GM23338 (cell line): ENCODE measurements at places on chromosomes 1 and 21.

DNA sequence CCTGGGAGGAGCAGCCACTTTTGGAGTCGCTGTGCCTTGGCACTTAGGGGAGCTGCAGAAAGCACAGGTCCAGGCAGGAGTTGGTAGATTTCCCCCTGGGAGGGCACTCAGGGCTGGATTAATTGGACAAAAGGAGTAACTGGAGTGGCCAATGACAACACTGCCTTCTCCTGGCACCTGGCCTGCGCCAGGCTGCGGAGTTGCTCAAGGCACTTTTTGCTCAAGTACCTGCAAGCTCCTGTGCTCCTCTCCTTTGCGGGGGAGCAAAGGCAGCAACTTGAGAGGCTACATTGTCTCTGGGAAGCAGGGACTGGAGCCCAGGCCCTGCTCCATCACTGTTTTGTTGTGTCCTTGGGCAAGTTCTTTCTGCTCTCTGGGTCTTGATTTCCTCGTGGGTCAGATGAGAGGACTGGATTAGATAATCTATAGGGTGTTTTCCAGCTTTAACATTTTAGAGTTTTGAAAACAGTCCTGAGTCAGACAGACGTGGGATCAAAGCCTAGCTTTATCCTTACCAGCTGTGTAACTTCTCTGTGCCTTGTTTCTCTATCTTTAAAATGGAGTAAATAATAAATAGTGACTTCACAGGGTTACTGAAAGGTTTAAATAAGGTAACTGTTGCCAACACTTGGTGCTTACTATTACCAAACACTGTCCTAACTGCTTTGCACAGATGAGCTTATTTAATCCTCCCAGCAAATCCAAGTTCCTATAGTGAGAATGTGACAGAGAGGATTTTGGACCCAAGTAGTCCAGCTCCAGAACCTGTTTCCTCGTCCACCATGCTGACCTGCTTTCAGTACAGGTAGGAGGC is 18.0 kb upstream of the GRHL3 start:
- DNase-seq, result no peak

DNA sequence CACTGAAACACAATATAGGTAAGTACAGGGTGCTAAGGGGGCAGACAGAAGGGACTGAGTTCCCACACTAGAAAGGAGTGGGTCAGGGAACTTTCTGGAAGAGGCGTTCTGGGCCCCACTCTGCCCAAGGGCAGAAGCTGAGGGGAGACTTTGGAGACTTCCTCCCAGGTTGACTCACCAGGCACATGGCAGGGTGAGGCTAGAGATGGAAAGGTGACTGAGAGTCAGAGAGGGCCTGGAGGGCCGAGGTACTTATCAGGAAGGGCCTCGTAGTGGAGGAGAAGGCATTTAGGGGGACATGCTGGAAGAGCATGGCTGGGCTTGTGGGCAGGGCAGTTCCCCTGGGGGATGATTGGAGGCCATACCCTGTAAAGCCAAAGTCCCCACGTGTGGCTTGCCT is 159.9 kb upstream of the JUN start:
- DNase-seq, result no peak

DNA sequence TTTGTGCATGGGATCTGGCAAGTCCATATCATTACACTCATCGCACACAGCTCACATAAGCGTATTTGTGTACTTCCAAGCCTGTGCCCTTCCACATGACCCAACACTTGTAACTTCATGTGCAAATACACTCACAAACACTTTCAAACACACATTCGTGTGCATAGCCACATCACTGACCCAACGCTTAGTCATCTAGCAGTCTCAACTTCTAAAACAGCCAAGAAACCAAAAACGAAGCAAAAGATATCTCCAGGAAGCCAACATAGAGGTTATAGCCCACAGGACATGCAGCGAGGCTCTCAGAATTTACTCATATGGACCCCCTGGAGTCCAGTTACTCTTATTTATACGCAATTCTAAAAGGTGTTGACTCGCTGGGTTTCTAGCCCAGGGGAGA is 10.9 kb upstream of the GOLT1A start:
- no peak for DNase-seq

- DNase-seq, result no peak
These were observed 4.3 kb upstream of the MFAP2 start for GRCh38 chr1:16984717-16985116.

DNA sequence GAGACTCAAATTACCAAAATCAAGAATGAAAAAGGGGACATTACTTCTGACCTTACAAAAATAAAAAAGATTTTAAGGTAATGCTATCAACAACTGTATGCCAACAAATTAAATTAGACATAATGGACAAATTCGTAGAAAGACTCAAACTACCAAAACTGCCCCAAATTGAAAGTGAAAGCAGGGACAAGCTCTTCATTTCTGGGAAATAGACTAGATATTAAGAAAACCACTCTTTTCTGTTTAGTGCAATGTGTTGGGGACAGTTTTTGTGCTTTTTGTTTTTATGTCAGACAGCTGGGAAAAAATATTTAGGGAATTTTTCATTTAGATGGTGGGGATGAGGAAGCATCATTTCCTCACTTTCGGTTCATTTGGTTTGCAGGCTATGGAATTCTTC is 4.9 kb upstream of the GBP1 start:
- no peak for DNase-seq

- no peak for DNase-seq
These were observed 310.0 kb downstream of the HMCN1 start for GRCh38 chr1:186044079-186044685.

- DNase-seq, result no peak
These were observed 80.6 kb downstream of the NAV1 start for GRCh38 chr1:201619513-201619912.

- no peak for DNase-seq
These were observed 27.2 kb downstream of the CAPN2 start for GRCh38 chr1:223739366-223740037.

GRCh38 chr1:201828217-201828819 is 639 bp upstream of the IPO9 start:
- no peak for DNase-seq

GRCh38 chr1:223234170-223234514 is 91.1 kb upstream of the TLR5 start:
- DNase-seq, result no peak

GRCh38 chr1:48532976-48533375 is 61.0 kb upstream of the SPATA6 start:
- DNase-seq, result no peak

DNA sequence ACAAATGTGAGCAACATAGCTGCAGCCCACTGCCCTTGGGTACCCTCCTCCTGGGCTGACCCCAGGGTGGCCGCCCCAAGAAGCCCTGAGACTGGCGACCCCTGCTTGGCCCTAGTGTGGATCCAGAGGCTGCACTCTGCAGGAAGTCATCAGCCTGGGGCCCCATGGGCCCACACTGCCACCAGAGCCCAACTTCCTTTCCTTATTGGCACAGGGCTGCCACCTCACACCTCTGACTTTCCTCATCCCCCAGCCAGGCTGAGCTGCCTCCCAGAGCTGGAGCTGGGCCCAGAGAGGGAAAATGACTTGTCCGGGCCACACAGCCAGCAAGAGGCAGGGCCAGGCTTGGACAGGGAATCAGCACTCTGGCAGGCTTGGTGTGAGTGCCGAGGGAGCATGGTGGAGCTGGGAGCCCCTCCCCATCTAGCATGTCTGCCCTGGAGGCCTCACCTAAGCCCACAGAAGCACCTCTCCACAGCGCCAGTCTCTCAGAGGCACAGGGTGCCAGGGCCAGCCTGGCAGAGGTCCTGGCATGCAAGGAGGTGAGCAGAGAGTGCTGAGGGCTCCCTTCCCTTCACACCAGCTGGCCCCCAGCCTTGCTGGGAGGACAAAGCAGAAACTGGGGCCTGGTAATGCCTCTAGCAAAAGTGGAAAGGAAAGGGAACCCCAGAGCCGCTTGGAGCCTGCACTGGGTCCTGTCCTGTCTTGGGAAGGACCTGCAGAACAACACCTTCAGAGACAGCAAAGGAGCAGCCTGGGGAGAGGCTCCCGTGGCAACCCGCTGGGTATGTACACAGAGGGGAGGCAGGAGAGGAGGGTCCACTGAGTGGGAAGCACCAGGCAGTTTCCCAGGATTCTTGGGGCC is 3.2 kb downstream of the RAP1GAP start:
- no peak for DNase-seq

DNA sequence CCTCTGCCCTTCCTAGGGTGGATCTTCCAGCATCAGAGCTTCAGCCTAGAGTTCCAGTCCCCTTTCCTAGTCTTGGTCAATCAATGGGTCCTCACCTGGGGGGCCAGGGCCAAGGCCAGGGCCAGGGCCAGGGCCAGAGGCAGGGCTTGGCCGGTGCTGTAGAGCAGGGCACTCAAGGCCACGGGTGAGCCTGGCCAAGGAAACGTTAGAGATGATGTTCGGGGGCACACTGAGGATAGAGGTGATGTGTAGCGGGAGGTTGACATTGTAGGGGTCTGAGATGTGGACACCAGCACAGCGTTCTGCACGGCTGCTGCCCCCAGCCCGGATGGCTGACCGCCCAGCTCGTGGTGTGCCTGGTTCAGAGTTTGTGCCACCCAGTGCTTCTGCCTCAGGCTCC is 5.4 kb upstream of the USF1 start:
- no peak for DNase-seq

GRCh38 chr21:24163539-24163938 is 1443.7 kb downstream of the MRPL39 start:
- DNase-seq, result no peak

- DNase-seq, result no peak
These were observed 17.8 kb upstream of the GRIK3 start for GRCh38 chr1:37052120-37052519.

DNA sequence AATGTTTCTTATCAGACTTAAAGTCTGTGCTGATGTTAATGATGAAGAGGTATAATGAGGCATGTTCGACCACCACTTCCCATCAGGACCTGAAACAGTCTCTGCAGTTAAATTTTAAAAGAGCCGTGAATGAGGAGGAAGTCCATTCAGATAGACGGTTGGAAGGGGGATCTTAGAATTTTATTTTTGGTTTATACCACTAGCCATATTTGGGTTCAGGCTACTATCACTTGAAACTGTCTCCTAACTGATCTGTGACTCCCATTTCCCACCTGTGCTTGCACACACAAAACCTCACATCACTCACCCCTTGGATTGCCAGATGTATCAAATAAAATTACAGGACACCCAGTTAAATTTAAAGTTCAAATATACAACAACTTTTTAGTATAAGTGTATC is 9.9 kb upstream of the ANKRD13C start:
- no peak for DNase-seq

GRCh38 chr1:201181726-201182125 is 8.9 kb upstream of the IGFN1 start:
- no peak for DNase-seq

DNA sequence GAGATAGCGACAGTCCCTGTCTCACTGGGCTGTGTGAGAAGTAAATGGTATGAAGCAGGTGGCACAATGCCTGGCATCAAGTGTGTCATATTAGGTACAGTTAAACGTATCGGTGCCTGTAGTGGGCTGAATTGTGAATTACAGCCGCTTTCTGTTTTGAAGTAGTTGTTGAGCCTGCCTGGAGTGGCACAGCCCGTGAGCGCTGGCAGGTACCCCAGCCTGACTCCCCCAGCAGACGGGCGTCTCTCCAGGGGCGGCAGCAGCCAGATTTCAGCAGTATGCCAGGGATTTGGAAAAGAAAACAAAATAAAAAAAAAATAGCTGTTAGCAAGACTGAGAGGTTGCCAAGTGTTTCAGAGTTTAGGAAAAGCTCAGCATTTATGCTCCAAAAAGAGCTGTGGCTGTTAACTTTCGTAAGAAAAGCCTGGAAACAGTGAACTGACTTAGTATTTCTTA is 26.6 kb upstream of the GPR153 start:
- DNase-seq, result no peak

GRCh38 chr1:30905403-30905802 is 3.2 kb downstream of the SDC3 start:
- no peak for DNase-seq

- no peak for DNase-seq
These were observed 530.2 kb downstream of the PTPRC start for GRCh38 chr1:199168888-199169585.

DNA sequence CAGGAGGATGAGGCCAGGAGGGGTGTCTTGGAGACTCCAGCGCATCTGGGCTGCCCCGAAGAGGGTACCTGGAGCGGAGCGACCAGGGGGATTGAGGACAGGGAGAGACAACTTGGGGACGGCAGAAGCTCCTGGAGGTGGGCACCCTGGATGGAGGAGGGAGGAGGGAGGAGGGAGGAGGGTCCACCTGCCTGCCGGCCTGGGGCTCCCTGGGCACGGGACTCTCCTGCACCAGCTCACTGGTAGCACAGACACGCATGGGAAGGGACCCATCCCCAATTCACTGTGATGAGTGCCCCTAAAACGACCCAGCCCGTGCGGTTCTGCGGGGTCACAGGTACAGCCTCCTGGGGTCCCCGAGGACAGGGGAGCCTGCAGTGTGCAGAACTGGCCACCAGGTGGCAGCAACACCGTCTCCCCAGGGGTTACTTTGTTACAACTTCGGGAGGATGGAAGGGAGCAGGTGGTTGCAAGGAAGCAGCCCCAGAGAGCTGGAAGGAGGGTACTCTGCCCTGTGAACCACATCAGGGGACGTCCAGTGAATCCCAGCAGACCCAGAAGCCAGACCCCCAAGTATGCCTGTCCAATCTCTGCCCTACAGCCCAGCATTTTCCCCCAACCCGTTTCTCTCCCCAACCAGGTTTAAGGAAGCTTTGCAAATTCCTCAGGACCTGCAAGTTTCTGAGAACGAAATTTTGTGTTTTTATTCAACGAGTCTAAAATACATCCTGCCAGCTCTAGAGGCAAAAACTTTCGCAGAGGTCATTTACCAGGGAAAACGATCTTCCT is 482.4 kb downstream of the NPHP4 start:
- peak; percentile 34 for DNase-seq

GRCh38 chr1:225426395-225427234 is 1.2 kb downstream of the LBR start:
- peak; percentile 57 for DNase-seq
